ENCODE measurements at places on chromosomes 2 and 18.

DNA sequence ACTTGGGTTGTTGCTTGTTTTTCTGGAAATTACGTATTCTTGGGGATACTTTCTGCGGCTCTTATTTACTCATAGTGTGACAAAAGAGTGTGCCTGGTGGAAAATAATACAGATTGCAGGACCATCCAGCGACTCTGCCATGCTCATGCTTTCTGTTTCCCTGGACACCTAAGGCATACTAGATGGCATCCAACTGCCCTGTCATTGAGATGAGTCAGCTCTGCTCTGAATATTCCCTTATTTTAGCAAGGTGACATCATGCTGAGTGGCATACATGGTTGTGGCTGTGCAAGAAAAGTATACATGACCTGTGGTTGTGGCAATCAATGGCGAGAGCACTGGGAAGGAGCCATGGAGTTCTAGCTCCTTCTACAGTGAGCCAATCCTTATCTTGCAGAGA, 471.0 kb downstream of the TMEM182 start:
- DNase-seq, result no peak

DNA sequence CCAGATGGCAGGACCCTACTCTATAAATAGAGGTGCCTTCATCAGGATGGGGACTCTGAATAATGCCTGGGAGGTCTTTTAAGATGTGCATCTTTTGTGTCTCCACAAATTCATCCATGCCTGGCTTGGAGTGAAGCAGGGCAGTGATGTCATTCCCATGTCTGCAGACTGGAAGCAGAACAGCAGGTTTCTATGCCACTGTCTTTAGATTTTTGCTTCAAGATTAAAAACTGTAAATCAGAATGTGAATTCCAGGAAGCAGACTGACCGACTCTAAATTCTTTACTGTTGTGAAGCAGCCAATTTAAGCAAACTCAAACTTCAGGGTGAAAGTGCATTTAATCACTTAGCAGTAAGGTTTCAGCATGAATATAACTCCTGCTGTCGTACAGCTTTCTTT, 159.3 kb downstream of the SCG2 start:
- DNase-seq, result no peak

DNA sequence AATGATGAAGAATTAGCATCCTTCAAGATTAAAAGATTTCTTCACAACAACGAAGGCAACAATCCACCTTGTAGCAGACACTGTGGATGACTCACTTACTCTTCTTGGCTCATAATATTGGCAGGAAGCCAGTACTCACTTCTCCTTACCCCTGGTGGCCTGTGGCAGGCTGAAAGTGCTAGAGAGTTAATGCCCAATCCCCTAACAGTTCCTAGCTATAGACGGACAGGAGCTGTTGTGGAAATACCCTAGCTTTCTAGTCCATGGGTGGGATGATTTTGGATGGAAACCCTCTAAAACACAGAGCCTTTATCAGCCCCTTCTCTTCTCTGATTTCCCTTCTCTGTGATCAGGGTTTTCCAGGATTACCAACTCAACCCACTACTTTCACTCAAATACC, 128.6 kb upstream of the NYAP2 start:
- no peak for DNase-seq

DNA sequence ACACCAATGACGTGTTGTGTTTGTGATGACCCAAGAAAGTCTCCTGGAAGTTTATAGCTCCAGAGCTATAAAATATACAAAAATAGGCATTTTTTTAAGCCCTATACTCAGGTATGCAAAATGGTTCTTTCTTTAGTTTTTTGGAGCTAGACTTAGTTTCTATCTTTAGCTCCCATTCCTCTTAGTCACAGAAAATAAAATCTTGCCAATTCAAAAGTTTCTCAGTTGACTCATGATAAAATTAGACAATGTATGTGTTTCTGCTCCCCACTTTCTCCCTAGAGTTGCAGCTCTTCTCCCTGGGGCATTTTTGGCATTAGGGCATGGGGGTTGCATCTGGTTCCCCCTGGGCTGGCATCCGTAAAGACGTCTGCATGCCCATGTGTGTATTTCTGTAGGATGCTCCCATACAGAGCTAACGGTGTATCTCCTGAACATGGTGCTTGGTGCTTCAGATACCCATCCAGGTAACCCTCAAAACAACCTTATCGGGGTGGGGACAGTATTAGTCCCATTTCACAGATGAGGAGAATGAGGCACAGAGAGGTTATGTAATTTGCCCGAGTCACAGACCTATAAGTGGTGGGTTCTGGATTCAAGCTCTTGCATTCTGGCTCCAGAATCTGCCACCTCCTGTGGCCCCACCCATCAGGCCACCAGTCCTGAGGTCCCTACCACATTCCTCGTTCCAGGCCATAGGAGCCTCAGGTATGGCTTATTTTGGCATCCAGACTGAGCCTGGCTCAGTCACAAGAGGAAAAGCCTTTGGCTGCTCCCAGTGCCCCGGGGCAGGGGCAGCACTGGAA, 43.1 kb upstream of the ASAP2 start:
- no peak for DNase-seq

GRCh38 chr2:37776487-37776886, 105.0 kb upstream of the CDC42EP3 start:
- DNase-seq, result no peak

- no peak for DNase-seq
These were observed 147.1 kb downstream of the PHLPP1 start for GRCh38 chr18:62862466-62862865.

DNA sequence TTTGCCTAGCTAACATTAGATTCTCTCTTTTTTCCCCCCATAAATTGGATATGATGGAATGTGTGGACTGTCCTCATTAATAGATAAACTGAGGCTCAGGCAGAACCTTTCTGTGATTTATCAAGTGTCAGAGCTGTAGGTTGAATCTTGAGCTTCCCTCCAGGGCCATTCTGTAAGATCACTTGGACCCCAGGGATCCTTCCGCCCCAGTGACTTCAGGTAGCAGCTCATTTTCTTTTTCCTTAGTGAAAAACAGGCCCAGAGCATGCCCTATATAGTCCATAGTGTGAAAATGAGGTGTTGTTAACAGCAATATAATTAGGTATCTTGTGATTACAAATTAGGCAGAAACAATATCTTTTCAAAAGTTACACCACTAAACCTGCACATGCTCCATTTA, 269.7 kb downstream of the ZNF385B start:
- no peak for DNase-seq

GRCh38 chr2:120561379-120562035, 174.2 kb upstream of the GLI2 start:
- no peak for DNase-seq

DNA sequence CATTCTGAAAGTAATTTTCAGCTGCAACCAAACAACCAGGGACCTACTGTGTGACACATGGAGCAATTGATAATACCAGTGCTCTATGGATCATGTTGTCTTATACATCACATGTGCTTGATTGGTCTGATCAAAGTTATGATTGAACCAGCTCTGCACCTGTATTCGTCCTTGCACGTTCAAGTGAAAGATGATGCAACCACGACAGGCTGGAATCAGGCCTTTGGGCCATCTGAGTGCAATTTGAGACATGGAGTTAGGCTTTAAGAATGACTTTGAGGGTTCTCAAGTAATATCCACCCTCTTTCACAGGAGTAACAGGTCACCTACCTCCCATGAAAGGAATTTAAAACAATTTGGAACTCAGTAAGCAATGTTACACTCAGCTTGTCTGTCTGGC, 165.2 kb downstream of the SLC8A1 start:
- no peak for DNase-seq

GRCh38 chr2:217913436-217913835, 89.4 kb downstream of the TNS1 start:
- no peak for DNase-seq

GRCh38 chr2:125224830-125225229, 1199.7 kb downstream of the CNTNAP5 start:
- DNase-seq, result no peak

- no peak for DNase-seq
These were observed 323.4 kb downstream of the CDH19 start for GRCh38 chr18:66280470-66280869.

- DNase-seq, result no peak
These were observed 1.2 kb downstream of the NT5DC4 start for GRCh38 chr2:112721819-112722522.

- no peak for DNase-seq
These were observed 65.1 kb downstream of the LIPG start for GRCh38 chr18:49626842-49627467.

- DNase-seq, result no peak
These were observed 3.5 kb downstream of the TRIB2 start for GRCh38 chr2:12720278-12720620.

DNA sequence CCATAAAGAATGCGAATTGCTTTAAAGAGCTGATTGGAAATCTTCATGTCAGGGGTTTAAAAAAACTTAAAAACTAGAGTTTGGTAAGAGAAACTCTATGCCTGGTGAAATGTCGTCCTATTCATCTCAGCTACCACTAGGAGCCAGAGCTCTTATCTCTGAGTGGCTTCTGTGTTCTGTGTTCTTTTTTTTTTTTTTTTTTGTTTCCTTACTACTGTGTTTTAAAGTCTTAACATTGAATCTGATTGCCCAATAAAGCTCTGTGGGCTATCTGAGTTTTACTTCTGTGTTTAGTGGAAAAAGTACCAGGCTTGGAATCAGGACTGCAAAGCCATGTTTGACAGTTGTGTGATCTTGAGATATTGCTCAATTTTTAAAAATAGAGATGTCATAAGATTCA, 494.8 kb downstream of the RIT2 start:
- no peak for DNase-seq

DNA sequence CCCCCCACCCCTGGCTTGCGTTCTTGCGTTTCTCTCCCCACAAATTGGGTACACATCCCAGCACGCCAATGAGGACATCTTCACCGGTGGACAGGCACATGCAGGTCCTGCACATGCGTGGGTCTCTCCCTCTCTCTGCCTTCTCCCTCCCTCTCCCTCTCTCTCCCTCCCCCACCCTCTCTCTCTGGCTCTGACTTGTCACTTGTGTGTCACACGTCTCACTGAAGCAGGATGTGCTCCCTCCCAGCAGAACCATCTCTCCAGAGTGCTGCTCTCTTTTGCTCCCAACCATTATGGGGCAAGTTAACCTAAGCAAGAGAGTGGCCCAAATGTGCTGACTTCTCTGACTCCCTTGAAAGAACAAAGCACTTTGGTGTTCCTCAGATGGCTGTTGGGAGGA, 120.8 kb upstream of the CAB39 start:
- no peak for DNase-seq

GRCh38 chr2:50490991-50491390, 540.9 kb downstream of the NRXN1 start:
- no peak for DNase-seq

- no peak for DNase-seq
These were observed 83.5 kb downstream of the IRS1 start for GRCh38 chr2:226716126-226716525.

- no peak for DNase-seq
These were observed 23.0 kb downstream of the EPHA4 start for GRCh38 chr2:221549143-221549542.

GRCh38 chr18:21398121-21398520, 156.1 kb downstream of the GREB1L start:
- DNase-seq, result no peak

GRCh38 chr2:190432567-190433231, 24.5 kb downstream of the MFSD6 start:
- DNase-seq, result no peak

- DNase-seq, result no peak
These were observed 46.4 kb upstream of the RNF152 start for GRCh38 chr18:61939046-61939674.

- DNase-seq, result no peak
These were observed 98.6 kb downstream of the NOL4 start for GRCh38 chr18:34126121-34126520.

GRCh38 chr2:204795156-204795555, 249.9 kb downstream of the PARD3B start:
- DNase-seq, result no peak

DNA sequence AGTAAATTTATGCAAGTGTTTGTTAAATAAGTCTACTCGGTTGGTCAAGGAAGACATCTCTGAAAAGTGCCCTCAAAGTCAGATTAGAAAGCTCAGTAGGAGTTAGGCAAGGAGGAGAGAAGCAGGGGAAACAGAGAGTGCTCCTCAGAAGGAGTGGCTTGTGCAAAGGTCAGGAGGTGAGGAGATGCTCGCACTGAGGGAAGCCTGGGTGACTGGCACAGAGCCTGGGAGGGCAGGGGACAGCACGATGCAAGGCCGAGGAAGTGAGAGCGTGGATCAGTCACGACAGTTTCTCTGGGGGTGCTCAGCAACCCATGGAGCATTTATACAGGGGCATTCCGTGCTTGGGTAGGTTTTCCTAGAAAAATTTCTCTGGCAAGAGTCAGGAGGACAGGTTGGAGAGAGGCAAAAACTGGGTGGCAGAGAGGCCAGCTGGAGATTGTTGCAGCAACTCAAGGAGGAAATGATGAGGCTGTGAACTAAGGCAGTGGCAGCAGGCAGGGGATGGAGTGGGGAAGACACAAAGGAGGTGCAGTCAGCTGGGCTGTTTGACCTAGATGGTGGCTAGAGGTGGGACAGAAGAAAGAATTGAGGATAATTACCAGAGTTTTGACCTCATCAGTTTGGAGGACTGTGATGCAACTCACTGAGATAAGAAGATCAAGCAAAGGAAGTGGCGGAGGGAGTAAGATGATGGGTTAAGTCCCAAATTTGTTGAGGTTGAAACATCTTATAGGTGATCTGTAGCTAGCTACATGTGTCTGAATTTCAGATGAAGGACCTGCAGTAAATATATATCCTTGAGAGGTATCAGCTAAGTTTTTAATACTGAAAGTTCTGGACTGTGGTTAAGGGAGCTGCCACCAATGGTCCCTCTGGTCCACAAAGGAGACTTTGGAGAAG, 52.4 kb downstream of the BCL2 start:
- DNase-seq, result no peak

DNA sequence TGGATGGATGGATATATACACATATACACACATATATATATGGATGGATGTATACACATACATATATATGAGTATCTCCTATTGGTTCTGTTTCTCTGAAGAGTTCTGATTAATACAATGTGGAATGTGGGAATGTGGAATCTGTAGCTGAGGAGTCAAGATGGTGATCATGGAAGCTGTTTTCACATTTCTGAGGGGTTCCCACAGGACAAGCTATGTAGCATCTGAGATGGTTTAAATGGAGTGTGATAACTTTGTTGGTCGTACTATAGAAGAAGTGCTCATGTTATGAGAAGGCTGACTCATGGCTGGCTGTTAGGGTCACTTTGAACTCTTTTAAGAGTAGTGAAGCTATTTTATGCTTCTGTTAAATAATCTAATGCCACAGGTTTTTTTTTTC, 279.7 kb downstream of the MEIS1 start:
- no peak for DNase-seq

- DNase-seq, result no peak
These were observed 728.8 kb upstream of the POU3F3 start for GRCh38 chr2:104125096-104125495.

- DNase-seq, result no peak
These were observed 95.9 kb downstream of the INO80D start for GRCh38 chr2:205990104-205990503.

- no peak for DNase-seq
These were observed 10.3 kb downstream of the ARL5A start for GRCh38 chr2:151817929-151818328.

- DNase-seq, result no peak
These were observed 39.1 kb upstream of the NABP1 start for GRCh38 chr2:191638802-191639172.

GRCh38 chr2:215442401-215442787, 6.5 kb upstream of the FN1 start:
- no peak for DNase-seq

- DNase-seq, result no peak
These were observed 44.3 kb downstream of the ZNF516 start for GRCh38 chr18:76450452-76451395.

Measured in NCI-H187 (cell line).